Cardiac fibroblast (primary cell): ENCODE measurements at places on chromosomes 16 and 17.

DNA sequence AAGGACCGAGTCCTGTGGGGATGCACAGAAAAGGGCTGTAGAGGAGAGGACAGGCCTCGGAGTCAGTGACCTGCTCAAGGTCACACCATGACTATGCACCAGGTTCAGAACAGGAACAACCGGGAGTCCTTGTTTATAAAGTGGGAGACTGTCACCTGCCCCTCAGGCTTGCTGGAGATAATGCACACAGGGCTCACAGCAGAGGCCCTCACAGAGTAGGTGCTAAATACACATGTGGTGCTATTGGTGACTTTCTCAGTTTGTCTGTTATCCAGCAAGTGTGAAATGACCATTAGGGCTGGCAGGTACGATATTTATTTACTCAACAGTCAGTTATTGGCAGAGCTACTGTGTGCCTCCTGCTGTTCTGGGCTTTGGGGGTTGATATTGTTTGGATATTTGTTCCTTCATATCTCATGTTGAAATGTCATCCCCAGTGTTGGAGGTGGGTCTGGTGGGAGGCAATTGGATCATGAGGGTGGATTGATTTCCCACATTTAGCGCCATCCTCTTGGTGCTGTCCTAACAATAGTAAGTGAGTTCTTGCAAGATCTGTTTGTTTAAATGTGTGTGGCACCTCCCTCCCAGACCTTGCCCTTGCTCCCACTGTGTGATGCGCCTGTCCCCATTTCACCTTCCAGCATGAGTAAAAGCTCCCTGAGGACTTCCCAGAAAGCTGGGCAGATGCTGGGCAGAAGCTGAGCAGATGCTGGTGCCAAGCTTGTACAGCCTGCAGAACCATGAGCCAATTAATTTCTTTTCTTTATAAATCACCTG is 162.1 kb upstream of the MPHOSPH6 start:
- no peak for DNase-seq

DNA sequence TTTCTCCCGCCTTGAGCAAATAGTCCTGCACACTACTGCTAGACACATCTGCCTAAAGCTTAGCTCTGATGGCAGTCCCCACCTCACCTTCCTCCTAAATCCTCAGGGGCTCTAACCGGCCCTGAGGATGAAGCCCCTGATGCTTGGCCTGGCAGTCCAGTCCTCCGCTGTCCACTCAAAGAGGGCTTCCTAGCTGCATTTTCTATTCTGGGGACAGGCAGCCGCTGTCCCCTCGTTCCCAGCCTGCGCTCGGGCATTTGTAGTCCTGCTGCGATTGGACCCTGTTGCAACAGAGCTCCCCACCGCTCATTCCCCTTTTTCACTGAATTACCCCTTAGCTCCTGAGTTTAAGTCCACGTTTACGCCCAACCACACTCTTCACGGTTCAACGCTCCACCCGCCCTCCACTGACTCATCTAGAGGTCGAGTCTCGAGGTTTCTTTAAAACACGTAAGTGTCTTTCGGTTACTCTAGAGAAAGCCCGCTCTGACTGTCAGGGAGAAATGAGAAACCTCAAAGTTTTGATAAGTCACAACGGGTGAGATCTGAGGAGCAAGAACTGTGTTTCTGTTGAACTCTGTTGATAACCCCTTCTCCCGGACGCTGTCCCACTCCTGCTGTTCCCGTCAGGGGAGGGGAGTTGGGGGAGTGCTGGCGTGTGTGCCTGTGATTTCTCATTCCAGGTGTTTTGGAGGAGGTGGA is 4.5 kb downstream of the CCR7 start:
- peak; percentile 85 for DNase-seq

GRCh38 chr17:38538906-38539305 is 66.8 kb downstream of the SRCIN1 start:
- DNase-seq, result no peak

DNA sequence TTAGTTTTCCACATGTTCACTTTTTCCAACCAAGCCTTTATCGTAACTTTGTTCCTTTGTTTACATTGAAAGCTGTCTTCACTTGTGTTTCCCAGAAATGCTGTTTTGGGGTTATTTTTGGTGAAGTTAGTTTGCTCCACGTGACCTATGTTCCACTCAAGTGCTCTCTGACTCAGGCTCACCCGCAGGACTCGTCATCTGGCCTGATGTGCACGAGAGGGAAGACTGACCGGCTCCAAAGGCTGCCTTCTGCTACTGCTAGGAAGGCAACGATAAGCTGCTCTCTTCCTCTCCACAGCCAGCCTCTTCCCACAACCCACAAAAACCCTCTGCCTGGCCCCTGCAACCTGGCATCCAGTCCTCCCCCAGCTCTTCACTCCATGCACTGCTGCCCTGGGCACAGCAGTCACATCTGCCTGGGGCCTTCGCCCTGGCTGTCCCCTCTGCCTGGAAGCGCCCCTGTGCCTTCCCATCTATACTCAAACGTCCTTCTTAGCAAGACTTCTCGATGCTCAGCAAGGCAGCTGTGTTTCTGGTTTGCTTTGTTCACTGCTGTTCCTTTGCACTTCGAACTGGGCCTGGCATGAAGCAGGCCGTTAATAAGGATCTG is 28.0 kb downstream of the ZCCHC14 start:
- peak; percentile 95 for DNase-seq

GRCh38 chr17:40818733-40819527 is 3.5 kb downstream of the KRT10 start:
- peak; percentile 83 for DNase-seq

GRCh38 chr16:85582229-85582991 is 30.7 kb upstream of the GSE1 start:
- DNase-seq, result no peak

DNA sequence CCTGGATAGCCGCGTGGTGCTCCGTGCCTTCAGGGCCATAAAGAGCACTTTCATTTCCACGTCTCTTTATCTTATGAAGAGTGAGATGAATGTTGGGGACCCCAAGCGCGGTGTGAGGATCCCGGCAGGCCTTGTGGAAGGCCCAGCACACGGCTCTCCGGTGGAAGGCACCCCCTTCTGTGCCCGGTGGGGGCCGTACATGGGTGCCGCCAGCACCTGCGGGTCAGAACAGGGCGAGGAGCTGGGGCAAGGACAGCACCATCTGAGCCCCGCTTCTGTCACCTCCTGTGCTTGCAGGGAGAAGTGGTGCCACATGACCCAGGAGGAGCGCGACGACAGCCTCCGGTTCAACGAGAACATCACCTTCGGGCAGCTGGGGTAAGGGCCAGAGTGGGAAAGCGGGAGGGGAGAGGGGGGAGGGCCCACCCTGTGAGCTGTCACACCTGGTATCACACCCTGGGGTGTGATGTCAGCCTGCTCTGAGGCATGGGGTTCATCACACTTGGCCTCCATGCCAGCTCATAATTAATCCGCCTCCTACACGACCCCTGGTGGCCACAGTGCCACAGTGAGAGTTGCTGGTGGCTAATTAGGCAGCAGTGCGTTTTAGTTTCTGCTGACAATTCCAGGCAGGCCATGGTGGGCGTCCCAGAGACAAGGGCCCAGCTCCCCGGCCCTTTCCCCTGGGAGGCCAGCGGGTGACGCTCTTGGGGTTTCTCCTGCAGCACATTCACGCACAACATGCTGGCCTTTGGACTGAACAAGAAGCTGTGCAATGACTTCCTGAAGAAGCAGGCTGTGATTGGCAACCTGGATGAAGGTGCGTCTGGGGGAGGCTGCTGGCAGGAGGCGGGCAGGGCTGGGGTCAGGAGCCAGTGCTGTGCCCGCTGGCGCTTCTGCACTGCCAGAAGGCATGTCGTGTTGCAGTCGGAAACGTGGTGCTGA is 25.7 kb downstream of the CIBAR2 start:
- DNase-seq, result peak; percentile 73

GRCh38 chr16:83653785-83654184 is 154.0 kb upstream of the HSBP1 start:
- peak; percentile 28 for DNase-seq

DNA sequence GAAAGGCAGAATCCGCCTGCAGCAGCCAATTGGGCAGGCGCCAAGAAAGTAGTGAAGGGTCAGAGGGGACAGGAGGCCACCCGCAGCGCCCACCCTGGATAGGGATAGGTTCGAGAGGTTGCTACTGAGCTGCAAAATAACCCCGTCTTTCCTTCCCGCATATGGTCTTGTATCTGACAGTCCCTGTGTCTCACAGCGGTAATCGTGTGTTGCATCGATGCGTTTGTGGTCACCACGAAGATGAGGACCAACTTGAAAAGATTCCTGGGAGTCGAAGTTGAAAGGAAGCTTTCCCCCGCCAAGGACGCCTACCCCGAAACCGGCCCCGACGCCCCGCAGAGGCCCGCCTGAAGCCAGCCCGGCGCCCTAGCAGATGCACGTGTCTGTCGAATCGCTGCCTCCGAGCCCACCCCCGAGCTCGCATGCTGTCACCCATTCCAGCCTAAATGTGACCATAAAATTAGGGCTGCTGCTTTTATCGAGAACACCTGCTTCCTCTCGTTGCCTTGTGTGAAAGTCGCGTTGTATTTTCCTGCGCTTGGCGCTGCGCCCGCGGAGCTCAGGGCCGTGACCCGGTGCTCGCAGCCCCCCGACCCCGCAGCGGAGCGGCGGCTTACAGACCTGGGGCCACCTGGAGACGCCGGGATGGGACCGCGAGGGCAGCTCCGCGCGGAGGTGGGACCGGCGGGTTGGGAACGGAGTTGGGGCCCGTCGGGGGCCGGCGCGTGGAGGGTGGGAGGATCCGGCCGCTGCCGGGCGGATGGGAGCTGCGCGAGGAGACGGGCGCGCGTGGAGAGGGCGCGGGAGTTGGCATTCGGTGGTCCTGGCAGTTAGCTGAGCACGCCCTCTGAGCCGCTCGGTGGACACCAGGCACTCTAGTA is at the start of gene CMTM2:
CMTM2 (plus strand) TSS at position 813 of the 881 bp plus-strand sequence. CDS start 145 bp downstream, outside the sequence.
- DNase-seq, result no peak

DNA sequence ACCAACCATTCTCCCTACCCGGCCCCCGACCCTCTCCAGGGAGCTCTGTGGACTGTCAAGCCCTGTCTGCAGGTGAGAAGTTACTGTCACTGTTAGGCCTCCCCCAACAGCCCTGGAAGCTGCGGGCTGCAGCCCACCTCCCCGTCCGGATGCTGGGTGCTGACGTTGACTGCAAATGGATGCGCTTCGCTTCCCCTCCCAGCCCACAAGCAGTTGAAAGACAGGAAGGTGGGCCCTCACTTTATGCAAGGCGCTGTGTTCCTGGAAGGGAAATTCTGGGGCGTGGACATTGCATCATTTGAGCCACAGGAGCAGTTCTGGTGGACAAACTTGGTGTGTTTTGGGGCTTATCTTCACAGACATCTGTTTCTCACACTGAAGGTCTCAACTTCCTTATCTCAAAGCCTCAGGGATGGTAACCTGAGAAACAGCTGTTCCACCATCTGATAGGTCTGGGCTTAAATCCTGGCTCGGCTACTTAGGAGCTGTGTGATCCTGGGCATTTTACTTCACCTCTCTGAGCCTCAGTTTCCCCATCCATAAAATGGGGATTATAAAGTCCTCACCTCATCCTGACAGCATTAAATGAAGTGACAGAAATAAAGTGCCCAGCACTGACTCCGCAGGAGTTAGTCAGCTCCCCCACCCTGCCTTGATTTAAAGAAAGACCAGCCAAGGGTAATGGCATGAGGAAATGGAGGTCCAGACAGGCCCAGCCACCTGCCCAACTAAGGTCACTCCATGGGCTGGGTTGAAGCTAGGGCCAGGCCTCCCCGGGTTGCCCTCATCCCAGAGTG is 4.6 kb upstream of the DRC7 start:
- DNase-seq, result no peak

DNA sequence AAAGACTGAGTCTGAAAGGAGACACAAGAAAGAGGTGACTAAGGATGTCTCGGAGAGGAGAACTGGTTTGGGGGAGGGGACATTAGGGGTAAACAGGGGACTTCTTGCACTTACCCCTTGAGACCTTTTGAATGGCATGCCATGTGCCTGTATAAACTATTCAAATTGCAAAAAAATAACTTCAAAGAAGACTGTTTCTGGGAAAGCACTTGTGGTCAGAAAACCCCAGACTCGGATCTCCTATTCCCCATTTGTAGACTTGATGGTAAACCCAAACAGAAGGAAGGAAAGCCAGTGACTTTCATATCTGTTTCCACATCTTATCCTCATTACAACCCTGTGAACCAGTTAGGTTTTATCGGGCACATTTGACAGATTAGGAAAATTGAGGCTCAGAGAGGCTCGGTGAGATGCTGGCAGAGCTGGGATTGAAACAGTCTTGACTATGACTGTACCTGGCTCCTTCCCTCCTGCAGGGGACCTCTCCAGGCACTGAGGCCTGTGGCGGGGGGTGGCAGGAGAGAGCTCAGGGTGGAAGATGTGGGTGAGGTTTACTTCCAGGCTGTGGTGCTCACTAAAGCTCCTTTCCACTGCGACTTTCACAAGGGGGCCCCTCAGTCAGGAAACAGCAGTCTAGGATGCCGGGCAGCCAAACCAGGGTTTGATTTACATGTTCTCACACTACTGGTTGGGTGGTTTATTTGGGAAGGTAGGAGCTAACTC is 30.5 kb upstream of the PLCG2 start:
- DNase-seq, result no peak

DNA sequence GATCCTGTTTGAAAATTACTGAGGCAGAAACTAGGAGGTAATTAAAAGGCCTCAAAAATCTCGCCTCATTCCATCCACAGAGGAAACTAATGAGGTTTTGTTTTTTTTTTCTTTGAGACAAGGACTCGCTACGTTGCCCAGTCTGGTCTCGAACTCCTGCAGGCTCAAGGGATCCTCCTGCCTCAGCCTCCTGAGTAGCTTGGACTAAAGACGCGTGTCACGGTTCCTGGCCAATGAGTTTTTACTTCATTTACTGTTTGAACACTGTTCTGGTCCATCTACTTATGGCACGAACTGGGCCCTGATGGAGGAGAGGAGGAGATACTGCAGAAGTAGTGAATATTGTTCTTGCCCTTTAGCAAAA is 600 bp upstream of the BLTP2 start:
- DNase-seq, result no peak

GRCh38 chr16:24577167-24577566 is 37.8 kb downstream of the RBBP6 start:
- peak; percentile 59 for DNase-seq

- DNase-seq, result peak; percentile 46
Observed at GRCh38 chr17:39209317-39210092, 9.4 kb downstream of the RPL19 start.

GRCh38 chr16:82232806-82233205 is 62.8 kb upstream of the MPHOSPH6 start:
- no peak for DNase-seq

DNA sequence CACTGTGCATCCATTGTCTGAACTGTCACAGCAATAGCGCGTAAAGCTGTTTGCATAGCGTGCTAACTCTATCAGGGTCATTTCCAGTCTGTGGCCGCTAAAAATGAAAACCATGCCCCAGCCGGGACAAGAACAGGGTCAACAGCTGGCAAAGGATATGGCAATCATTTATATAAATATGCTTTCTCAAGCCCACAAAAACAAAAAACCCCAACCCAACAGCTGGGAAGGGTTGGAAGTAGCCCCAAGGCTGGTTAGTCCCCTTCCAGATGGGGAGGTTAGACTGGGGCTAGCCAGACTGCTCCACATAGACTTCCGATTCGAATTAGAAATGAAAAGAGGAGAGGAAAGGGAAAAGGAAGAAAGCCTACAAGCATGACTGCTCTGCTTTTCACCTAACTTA is 203.3 kb upstream of the TBX2 start:
- DNase-seq, result no peak

GRCh38 chr16:4265676-4266075 is 7.1 kb downstream of the TFAP4 start:
- no peak for DNase-seq

GRCh38 chr17:78958641-78959127 is 21.0 kb downstream of the LGALS3BP start:
- DNase-seq, result no peak

GRCh38 chr17:67531291-67531690 is 154.2 kb downstream of the PITPNC1 start:
- DNase-seq, result peak; percentile 27

GRCh38 chr16:75362846-75363245 is 70.5 kb downstream of the CFDP1 start:
- no peak for DNase-seq
